ENCODE measurements at places on chromosomes 16 and 17. TPM values are rescaled to one million over a fixed set of nuclear protein-coding genes. Genes with fewer than 3 reads are reported as not detected.

The MAPT gene
- 6.1 TPM for total RNA-seq

The GAS2L2 gene
- not detected for total RNA-seq

DNA sequence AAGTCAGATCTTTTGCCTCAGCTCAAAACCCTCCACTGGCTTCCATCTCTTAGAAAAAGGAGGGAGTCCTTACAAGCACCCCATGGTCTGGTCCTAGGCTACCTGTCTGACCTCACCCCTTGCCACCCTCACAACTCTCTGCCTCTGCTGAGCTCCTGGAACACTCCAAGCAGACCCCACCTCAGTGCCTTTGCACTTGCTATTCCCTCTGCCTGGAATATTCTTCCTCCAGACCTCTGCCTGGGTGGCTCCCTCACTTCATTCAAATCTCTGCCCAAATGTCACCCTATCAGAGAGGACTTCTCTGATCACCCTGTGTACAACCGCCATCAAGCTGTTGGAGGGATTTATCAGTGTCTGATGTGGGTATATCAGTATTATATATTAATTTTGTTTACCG is 37.4 kb downstream of the PMFBP1 start:
- DNase-seq = peak; percentile 65
- no peak overlapping the region for H3K4me3 ChIP-seq
- H3K27ac ChIP-seq = no peak overlapping the region
- no peaks in the 10 kb centered on the region for H3K36me3 ChIP-seq

DNA sequence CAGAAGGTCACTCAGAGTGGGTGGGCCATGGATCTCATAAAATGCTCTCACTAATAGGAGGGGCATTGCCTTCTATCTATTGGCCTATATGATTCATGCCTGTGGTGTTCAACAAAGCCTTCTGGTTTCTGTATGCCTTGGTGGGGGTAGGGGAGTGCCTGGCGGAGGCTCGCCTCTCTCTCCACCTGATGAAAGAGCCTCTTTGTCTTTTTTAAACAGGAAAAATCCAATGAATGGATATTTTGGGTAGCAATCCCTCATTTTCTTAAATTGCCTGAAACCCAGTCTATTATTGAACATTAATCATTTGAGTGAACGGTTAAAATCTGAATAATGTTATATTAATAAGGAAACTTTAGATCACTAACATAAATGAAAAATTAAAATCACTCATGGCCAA is 90.6 kb downstream of the TOX3 start:
- no peak overlapping the region for H3K27ac ChIP-seq
- H3K4me3 ChIP-seq = no peak overlapping the region
- no peaks in the 10 kb centered on the region for H3K27me3 ChIP-seq

DNA sequence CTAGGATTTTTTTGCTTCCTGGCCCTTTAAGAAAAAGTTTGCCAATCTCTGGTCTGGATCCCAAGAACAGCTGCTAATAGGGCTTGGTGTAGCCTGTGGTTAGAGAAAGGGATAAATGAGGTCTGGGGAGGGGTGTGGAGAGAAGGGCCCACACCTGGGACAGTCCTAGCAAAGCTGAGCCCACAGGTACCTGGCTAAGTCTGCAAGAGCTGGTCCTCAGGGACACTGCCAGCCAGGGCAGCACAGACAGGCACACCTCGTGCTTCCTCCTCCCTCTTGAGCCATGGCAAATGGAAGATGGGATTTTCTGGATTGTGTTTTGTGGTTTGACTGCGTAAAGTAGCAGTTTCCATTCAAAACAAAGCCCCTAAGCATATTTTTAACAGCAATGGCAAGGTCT is 217.5 kb downstream of the SOX9 start:
- H3K27ac ChIP-seq = no peak overlapping the region
- H3K27me3 ChIP-seq = no peaks in the 10 kb centered on the region
- H3K4me3 ChIP-seq = no peak overlapping the region
- H3K36me3 ChIP-seq = no peaks in the 10 kb centered on the region
- H3K4me1 ChIP-seq = peaks cover 20% of the 10 kb centered on the region

The SGF29 gene
- total RNA-seq = 16.5 TPM

DNA sequence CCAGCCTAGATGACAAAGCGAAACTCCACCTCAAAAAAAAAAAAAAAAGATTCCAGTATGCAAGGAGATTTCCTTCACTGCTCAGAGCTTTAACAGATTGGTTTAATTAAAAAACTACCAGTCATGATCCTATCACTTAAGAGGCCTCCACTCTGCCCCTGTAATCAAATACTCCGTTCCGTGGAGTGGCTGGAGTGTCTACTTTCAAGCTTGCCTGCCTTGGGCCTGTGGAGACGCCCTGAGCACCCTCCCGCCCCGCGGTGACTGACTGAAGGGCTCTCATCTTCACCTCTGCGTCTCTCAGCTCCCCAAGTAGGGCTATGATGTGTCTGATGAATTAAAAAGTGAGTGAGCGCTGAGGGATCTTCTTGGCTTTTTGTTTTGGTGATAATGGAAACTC is 25.3 kb upstream of the TRPV3 start:
- no peak for DNase-seq
- H3K27ac ChIP-seq = no peak overlapping the region
- no peaks in the 10 kb centered on the region for H3K4me1 ChIP-seq
- no peak overlapping the region for H3K4me3 ChIP-seq
- H3K36me3 ChIP-seq = no peaks in the 10 kb centered on the region

The LGALS9B gene
- total RNA-seq = 0.98 TPM

DNA sequence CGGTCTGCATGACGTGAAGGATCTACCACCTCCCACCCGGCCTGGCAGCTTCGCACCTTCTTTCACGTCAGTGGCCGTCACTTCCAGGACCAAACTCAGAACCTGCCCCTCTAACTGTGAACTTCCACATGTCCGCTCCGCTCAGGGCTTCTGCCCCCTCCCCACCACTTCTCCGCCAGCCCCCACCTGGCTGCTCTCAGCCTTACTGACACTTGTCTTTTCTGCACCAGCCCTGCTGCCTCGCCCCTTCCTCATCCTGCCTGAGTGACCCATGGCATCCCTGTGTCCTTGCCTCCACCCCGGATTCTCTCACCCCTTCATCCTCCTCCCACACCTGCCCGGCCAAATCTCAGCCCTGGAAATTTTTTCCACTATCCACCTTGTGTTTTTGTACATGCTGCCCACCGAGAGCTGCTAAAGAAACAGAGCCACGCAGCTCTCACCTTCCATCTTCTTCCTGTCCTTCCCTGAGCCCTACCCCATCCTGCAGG is 14.2 kb downstream of the PIMREG start:
- no peak overlapping the region for H3K4me3 ChIP-seq
- no peaks in the 10 kb centered on the region for H3K36me3 ChIP-seq
- no peak overlapping the region for H3K27ac ChIP-seq
- DNase-seq = no peak
- peaks cover 8% of the 10 kb centered on the region for H3K4me1 ChIP-seq
- H3K27me3 ChIP-seq = no peaks in the 10 kb centered on the region

The SLC43A2 gene
- total RNA-seq = 5.2 TPM

DNA sequence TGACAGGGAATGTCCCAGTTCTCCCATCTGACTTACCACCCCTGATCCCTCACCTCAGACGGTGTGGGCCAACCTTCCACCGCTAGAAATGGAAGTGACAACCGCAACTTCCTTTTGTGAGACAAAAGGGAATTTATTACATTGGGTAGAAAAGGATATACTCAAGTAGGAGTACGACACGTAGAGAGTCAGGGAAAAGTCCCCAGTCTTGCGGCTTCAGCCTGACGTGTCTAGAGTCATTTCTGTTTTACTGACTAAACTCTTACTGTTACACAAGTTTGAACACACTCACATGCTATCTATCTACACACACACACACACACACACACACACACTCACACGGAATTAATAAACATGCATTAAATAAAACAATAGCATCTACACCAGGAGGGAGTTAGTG is 178.9 kb downstream of the COPRS start:
- no peak for DNase-seq
- no peak overlapping the region for H3K27ac ChIP-seq
- peaks cover 18% of the 10 kb centered on the region for H3K4me1 ChIP-seq
- no peak overlapping the region for H3K4me3 ChIP-seq
- no peaks in the 10 kb centered on the region for H3K36me3 ChIP-seq
